M059J (cell line): ENCODE measurements at places on chromosomes 1 and 21. TPM values are rescaled to one million over a fixed set of nuclear protein-coding genes. Genes with fewer than 3 reads are reported as not detected.

- peak; percentile 15 for DNase-seq
These were observed 174.6 kb downstream of the HLX start for GRCh38 chr1:221053889-221054288.

DNA sequence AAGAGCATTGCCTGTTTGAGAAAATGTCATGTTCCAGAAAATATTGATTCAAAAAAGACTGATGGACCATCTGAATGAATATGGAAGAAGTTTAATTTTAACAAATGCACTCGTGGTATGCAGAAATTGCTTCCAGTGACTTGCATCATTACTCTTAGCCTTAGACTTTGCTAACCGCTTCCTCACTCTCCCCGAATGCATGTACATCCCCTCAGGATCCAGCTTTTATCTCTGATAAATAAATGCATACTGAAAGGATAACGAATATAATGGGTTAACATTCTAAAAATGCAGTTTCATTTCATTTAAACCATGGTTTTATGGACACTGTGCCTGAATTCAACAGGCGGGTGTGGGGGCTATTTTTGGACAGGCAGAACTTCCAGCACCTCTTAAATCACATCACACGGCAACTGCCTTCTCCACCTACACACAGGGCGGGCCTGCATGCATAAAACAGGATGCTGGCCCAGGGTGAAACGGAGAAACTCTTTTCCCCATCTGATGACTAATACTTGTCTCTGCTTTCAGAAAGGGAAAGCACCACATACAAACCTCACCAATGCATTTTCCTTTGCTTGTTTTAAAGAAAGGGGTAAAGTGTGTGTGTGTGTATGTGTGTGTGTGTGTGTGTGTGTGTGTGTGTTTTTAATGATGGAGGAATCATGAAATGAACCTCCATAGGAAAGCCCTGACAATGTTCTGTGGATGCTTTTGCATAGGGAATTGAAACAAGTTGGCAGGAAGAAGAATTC lies 48.7 kb downstream of the SPAG17 start:
- DNase-seq, result peak; percentile 73

GRCh38 chr1:79042117-79042516 lies 35.6 kb upstream of the ADGRL4 start:
- DNase-seq, result peak; percentile 67

DNA sequence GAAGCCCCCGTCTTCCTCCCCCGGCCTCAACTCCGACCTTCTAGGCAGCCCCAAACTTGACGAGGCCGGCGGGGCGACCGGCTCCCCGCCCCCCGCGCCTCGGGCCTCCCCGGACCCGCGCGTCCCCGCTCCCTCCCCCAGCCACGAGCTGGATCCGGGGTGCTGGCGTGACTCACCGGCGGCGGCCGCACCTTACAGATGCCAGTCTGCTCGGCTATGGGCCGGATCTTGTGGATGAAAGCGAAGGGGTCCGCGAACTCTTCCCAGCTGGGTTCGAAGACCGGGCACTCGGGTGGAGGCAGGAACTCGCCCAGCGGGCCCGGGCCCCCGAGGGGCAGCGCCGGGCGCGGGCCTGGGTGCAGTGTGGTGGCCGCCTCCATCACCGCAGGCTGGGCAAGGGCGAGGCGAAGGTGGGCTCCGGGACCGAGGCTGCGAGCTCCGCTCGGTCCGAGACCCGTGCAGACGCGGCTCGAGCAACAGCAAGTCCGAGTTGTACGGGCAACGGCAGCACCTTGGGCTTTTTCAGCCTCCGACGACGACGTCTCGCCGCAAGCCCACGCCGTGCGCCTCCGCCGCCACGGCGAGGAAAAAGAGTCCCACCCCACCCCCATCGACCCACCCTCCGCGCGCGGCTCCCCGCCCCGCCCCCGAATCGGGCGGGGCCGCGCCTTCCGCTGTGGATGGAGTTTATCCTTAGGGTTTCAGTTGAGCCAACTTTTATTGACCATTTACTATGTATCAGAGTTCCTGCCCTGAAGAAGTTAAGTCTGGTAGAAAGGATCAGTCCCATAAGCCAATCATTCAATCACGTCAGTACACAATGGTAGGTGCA lies at the start of gene KDM5B:
Gene KDM5B, minus strand, starts transcription at position 496 of the 832 bp plus-strand sequence. Its CDS starts 116 bp downstream, at position 380.
- DNase-seq, result peak; percentile 59

- peak; percentile 20 for DNase-seq
These were observed 17.7 kb upstream of the A3GALT2 start for GRCh38 chr1:33338440-33339211.

GRCh38 chr1:203250911-203251310 lies 21.4 kb upstream of the CHIT1 start:
- DNase-seq, result no peak

- DNase-seq, result no peak
These were observed 5.0 kb downstream of the NDUFS2 start for GRCh38 chr1:161207173-161207572.

DNA sequence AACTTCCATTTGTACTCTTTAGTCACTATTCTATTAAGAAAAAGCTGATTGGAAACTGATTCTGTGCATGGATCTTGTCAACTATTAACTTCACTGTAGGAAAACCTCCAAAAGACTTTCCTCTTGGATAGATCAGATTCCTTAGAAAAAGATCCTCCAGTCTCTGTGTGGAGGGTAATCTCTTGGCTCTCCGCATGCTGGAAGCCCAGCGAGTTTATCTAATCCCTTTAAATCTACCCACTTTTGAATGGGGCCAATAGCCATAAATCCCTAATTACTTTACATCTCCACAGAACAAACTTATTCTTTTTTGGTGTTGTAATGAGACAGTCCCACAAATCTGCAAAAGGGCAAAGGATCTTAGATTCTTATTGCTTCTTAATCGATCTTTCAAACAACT lies 1206.4 kb upstream of the ADGRL4 start:
- DNase-seq, result no peak

Gene LHX8
- 1.5 and 1.6 TPM in 2 replicates for total RNA-seq

DNA sequence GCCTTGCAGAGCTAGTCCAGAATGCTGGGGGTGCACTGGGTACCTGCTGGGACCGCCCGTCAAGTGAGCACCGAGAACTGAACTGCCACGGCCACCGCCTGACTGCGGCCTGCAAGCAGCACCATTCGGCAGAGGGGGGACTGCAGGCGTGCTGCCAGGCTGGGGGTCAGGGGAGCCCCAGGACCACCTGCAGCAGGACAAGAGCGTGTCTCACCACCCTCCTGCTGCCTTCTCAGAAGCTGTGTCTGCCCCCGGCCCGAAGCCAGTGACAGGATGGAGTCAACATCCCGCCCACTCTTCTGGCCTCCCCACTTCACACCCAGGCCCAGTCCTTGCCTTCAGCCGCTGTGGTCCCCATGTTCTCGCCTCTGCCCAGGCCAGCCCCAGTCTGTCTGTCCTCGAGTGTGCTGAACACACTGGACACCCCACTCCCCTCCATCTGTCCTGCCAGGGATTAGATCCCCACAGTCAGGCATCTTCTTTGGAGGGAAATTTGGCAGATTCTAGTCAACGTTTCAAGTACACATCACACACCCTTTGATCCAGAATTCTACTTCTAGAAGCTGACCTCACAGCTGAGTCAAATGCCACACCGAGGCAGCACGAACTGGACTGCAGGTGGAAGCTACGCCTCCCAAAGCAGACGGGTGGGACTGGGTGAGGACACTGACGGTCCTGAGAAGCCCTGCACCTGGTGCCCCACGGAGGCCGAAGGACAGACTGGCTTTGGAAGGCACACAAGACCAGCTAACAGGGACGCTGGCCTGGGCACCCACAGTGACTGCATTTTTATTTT lies 26.0 kb downstream of the PTTG1IP start:
- DNase-seq, result no peak

Gene PGBD5
- total RNA-seq, result 0.76 and 0.98 TPM in 2 replicates

Gene APOBEC4
- not detected in 2 replicates for total RNA-seq

DNA sequence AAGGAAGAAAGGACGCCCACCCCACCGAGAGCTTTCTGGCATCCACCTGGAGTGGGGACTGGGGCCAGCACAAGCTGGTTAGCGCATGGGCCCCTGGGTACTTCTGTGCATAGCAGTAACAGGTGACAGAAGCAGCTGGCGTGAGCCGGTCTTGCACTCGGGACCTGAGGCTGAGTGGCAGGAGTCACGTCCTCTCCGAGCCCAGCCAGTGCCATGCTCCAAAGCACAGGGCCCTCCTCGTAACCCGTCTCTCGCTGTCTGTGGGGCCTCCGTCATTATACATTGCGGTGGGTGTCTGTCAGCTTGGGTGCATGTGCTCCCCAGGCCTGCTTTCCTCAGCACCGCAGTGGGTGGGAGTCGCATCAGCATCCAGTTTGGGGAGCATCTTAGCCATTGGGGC lies 87.6 kb upstream of the VAMP3 start:
- DNase-seq, result no peak

Gene PAQR6
- total RNA-seq, result 0.37 and 1.0 TPM in 2 replicates

GRCh38 chr1:234725177-234726132 lies 115.5 kb upstream of the IRF2BP2 start:
- peak; percentile 71 for DNase-seq

Gene TMPRSS15
- 0.17 and 0.91 TPM in 2 replicates for total RNA-seq

DNA sequence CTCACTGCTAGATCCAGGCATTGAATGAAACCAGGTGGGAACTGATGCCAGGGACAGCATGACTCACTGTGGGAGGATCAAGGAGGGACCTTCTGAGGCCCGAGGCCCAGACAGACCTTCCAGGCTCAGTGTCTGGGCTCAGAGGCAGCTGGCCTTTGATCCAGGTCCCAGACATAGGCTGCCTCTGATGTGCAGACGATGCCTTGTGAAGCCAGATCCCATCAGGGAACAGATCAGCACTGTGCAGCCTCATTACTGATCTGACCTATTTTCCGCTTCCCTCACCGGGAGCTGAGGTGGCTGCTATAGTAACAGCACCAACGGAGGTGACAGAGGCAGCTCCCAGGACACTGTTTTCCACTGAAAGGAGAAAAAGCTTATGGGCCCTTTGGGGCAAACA lies 399.5 kb downstream of the MATN1 start:
- peak; percentile 6 for DNase-seq

DNA sequence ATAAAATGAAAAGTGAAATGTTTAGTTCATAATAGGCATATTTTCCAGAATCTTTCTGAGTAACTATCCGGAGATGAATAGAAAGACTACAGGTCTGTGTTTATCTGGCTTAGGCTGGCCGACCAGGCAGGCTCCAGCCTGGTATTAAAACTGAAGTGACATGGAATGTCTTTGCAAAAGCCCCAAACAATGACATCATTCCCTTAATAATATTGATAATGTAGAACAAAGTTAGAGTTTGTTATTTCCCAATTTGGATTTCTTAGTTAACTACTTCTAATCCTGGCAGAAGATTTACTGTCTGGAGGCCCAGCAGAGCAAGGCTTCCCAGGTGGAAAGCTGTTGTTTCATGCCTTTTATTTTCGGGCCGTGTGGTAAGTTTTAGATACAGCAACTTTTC lies 207.7 kb downstream of the GREM2 start:
- DNase-seq, result no peak

Gene GPR161
- total RNA-seq, result 9.2 and 15.2 TPM in 2 replicates

Gene B3GALT2
- total RNA-seq, result 0.10 TPM in 1 of 2 replicates, not detected in the other

Gene AVPR1B
- total RNA-seq, result not detected in 2 replicates

DNA sequence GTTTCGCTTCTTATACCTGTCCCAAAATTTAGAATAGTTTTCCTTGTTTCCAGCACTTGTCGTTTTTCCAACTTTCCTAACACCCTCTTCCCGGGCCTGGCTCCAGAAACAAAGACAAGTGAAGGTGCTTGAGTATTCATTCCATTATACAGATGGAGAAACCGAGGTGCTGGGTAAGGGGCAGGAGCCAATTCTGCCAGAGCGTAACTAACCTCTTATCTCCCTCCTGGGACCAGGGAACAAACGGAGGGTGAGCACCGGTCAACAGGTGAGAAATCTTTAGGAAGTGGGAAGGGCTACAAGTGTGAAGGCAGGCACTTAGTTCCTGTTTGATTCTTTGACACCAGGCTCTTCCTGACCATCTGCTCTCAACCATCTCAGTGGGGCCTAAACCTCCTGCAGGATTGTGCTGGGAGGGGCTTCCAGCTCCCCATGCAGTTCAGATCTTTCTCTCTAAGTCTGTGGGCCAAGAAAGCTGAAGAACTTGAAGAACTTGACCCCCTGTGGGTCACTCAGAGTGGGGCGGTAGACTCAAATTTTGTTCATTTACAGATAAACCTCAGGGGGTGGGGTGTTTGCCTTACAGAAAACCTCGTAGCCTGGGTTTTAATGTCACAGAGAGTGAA lies 8.7 kb downstream of the PLXNA2 start:
- no peak for DNase-seq

DNA sequence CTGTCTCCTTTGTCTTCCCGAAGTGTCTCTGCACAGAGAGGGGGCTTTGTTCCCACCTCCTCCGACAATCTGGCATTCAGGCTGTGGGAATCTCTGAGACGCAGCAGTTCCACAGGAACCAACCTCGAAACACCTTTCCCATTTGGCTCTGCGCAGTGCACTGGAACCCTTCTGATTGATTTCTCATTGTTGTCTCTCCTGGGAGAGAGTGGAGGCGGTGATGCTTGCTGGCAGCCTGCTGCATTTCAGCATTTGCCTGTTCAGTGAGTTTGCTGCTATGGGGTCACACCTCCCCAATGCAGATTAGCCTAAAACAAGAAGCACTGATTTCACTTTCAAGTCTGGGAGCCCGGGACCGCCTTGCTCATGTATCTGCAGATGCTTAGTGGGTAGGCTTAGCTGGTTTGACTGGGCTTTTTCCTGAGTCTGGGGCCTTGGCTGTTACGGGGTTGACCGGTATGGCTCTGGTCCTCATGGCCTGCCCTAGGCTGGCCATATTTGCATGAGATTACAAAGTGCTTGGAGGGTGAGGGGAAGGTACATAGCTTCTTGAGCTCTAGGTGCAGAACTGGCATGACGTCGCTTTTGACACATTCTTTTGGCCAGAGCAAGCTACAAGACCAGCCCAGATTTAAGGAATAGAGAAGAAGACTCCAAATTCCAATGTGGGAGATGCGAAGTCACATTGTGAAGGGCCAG lies 695.3 kb downstream of the PTPRU start:
- no peak for DNase-seq

GRCh38 chr1:118828038-118828437 lies 160.1 kb downstream of the TBX15 start:
- peak; percentile 9 for DNase-seq

DNA sequence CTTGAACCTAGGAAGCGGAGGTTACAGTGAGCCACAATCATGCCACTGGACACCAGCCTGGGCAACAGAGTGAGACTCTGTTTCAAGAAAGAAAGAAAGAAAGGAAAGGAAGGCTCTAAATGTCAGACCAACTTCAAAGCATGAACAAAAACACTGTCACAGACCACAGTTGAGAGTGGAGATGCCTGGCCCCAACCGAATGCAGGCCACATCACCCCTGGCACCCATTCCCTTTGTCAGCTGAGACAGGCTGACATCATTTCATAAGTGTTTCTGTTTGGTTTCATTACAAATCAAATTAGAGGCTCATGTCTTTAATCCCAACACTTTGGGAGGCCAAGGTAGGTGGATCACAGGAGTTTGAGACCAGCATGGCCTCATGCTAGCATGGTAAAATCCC lies 28.6 kb upstream of the NADK start:
- DNase-seq, result peak; percentile 18

DNA sequence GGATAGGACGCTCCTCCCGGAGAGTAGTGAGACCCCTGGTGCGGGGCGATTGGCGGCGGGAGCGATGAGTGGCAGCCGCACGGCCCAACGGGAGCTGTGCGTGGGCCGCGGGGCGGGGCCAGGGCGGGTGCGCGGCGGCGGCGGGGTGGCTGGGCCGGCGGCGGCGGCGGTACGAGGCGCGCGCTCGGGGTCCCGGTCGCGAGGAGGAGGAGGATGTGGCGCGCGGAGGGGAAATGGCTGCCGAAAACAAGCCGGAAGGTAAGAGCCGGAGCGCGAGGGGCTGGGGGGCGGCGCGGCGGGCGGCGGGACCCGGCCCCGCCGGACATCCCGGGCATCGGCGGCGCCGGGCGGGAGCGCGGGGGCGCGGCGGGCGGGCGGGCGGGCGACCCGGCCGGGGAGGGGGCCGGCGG lies at the start of gene CAMTA1:
Gene CAMTA1, plus strand, starts transcription at position 137 of the 410 bp plus-strand sequence. Its CDS starts 77 bp downstream, at position 214.
- no peak for DNase-seq

Gene LMX1A
- total RNA-seq, result not detected in 2 replicates

GRCh38 chr1:117580882-117581281 lies 25.0 kb upstream of the TENT5C start:
- DNase-seq, result no peak
